ENCODE measurements at places on chromosomes 6 and 20. TPM values are rescaled to one million over a fixed set of nuclear protein-coding genes. Genes with fewer than 3 reads are reported as not detected.

GRCh38 chr20:33490023-33490933, at the start of gene CBFA2T2:
Gene CBFA2T2, plus strand, starts transcription at chr20:33490096. Its CDS starts 172 bp downstream, at chr20:33490268.
- no peaks in the 10 kb centered on the region for H3K27me3 ChIP-seq
- peak; percentile 2 for DNase-seq
- H3K27ac ChIP-seq, result peak within 1 kb of the TSS; percentile 85
- H3K4me3 ChIP-seq, result peak within 1 kb of the TSS; percentile 88
- H3K36me3 ChIP-seq, result no peaks in the 10 kb centered on the region
- peaks cover 9% of the 10 kb centered on the region for H3K4me1 ChIP-seq

GRCh38 chr6:147567141-147567805, 58.8 kb downstream of the SAMD5 start:
- no peak for DNase-seq
- no peaks in the 10 kb centered on the region for H3K36me3 ChIP-seq
- no peak overlapping the region for H3K4me3 ChIP-seq
- H3K4me1 ChIP-seq, result no peaks in the 10 kb centered on the region
- H3K27me3 ChIP-seq, result no peaks in the 10 kb centered on the region

Gene OXT
- not detected for total RNA-seq

GRCh38 chr20:20343932-20344331, 24.0 kb upstream of the INSM1 start:
- H3K27ac ChIP-seq, result no peak overlapping the region
- H3K4me1 ChIP-seq, result no peaks in the 10 kb centered on the region
- H3K27me3 ChIP-seq, result peaks cover 3% of the 10 kb centered on the region

GRCh38 chr20:4332121-4332860, 316.9 kb upstream of the RNF24 start:
- DNase-seq, result no peak
- H3K36me3 ChIP-seq, result no peaks in the 10 kb centered on the region
- H3K27me3 ChIP-seq, result peaks cover 8% of the 10 kb centered on the region

- no peak for DNase-seq
- H3K4me3 ChIP-seq, result no peak overlapping the region
- no peaks in the 10 kb centered on the region for H3K4me1 ChIP-seq
- H3K27me3 ChIP-seq, result no peaks in the 10 kb centered on the region
Observed at GRCh38 chr6:140059947-140060346, 685.5 kb upstream of the CITED2 start.
